ENCODE measurements at places on chromosomes 12 and 14. TPM values are rescaled to one million over a fixed set of nuclear protein-coding genes. Genes with fewer than 3 reads are reported as not detected.

DNA sequence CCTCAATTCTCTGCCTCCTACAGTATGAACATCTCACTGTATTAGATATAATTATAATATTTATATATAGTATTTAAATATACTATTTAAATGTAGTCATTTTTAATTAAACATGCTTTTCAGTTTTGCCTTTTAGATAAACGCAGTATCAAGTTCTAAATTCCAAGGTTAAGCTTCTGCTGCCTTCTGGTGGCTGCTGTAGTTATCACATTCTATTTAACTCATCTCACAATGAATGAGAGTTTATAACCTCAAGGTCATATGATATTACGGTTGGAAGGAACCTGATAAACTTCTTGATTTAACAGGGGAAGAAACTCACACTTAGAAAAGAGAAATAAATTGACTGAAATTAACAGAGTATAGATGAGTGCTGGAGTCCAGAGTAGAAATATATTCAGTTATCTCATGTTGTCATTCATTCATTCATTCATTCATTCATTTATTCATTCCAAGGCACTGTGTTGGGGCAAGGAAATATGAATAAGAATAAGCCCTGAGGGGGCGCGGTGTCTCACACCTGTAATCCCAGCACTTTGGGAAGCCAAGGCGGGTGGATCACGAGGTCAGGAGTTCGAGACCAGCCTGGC is 31.9 kb downstream of the GUCY2C start:
- DNase-seq = peak; percentile 24

The LRRC9 gene
- 1.1 TPM for polyA plus RNA-seq

DNA sequence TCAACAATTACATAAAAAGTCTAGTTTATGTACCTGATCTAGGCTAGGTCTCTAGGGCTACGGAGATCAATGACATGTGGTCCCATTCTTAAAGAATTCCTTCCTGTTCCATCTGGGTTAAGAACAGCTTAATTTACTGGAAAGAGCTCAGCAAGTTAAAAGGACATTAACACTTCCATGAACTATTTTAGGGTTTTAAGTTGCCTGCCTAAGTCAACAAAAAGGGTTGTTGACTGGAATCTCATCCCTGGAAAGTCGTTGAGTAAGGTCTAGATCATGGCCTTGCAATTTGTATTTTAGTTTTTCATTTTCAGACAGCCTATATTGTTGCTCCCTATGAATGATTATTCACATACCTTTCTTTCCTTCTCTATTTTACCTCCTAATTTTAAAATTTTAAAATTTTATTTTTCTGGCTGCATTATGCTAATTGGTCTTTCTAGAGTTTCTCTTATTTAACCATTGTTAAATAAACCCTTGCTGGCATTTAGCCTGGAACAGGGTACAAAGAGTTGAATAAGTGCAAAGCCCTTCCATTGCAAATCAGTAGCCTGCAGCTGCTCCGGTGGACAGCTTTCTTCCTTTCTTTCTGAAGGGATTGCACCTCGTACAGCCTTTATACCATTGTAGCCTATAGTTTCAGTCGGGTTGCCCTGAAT is 66.3 kb downstream of the VRK1 start:
- no peak for DNase-seq

DNA sequence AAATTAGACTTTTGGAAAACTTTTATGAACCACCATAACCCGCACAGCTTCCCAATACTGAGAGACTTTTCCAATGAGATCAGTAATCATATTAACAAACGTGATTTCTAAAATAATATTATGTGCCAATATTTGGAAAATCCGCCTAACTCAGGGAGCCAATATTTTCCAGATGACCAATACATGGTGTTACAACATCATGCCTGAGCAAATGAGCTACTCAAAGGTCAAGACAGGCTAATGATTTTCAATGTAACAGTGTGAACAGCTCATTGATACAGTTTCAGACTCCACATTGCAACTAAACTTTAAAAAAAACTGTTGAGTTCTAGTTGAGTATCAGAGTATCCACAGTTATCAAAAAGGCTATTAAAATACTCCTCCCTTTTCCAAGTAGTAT is 46.8 kb downstream of the RNF34 start:
- DNase-seq = no peak

The PTCSC3 gene
- polyA plus RNA-seq = not detected

The RFX4 gene
- 0.26 TPM for polyA plus RNA-seq

The KRT4 gene
- 0.65 TPM for polyA plus RNA-seq

GRCh38 chr12:116604178-116604895 is 45.2 kb downstream of the MAP1LC3B2 start:
- no peak for DNase-seq

DNA sequence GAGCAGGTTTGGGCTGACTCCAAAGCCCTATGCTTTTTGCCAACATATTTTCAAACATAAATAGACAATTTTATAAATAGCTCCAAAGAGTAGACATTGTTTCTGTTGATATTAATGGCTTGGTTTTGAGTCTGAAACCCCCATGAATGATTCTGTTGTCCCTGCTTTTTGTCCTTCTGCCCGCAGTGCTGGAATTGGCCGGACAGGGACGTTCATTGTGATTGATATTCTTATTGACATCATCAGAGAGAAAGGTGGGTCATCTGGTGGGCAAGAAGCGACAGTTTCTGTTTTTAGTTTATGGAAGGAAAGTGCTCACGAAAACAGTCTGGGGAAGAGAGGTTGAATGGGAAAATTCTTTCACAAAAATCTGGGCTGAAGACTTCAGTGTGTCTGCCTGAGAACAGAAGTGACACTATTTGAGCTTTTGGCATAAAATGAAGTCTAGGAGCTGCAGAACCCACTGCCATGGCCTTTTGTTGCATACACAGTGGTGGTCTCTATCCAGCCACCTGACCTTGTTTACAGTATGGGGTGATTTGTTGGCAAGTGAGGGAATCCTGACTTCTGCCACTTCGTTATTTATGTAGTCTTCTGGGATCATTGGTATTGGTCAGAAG is 69.6 kb downstream of the PTPN11 start:
- no peak for DNase-seq

Measured in renal cortex interstitium (tissue), 15 donors.